ENCODE measurements at places on chromosomes 4 and X. TPM values are rescaled to one million over a fixed set of nuclear protein-coding genes. Genes with fewer than 3 reads are reported as not detected.

- no peaks in the 10 kb centered on the region for H3K27me3 ChIP-seq
- no peaks in the 10 kb centered on the region for H3K4me1 ChIP-seq
- H3K4me3 ChIP-seq = no peak overlapping the region
- no peaks in the 10 kb centered on the region for H3K36me3 ChIP-seq
Observed at GRCh38 chr4:2743518-2744445, 12.4 kb downstream of the TNIP2 start.

DNA sequence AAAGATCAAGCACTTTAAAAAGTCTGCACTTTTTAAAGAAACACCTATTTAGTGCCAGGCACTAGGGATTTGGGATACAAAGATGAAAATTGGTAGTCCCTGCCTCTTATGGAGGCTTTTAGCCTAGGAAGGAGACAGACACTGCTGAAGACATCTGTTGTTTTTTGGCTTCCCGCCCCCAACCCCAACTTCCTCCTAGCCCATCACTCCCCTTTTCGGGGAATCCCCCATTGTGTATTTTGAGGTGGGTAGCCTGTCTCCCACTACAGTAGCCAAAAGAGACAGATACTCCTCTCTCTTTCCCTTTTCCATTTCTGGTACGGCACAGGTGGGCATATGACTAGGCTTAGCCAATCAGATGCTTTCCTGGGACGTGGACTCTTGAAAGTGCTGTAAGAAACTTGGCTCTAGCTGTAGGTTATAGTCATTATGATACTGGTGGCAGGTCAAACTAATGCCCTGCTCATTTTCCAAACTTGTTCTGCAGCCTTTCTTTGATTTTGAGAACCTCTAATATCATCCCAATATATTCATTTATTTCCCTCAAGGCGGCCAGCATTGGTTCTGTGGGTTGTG lies 194.6 kb upstream of the RBPJ start:
- no peak for DNase-seq
- no peaks in the 10 kb centered on the region for H3K27me3 ChIP-seq
- no peaks in the 10 kb centered on the region for H3K36me3 ChIP-seq

DNA sequence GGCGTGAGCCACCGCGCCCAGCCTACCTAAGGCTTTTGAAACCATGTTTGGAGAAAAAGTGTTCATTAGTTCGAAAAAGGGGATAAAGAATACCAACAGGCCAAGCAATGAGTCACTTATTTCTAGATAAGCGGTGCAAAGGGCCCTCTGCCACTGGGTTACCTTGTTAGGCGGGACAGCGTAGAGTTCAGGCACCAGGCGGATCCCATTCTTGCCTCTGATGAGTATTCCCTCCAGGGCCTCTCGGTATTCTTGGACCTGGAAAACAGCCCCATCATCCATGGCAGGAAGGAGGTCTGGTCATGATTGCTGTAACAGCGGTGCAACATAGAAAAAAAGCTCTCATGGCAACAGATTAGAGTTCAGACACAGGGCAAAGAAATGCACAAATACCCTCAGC lies 48.0 kb downstream of the PHKA2 start:
- H3K36me3 ChIP-seq = no peaks in the 10 kb centered on the region
- no peak for DNase-seq
- H3K27me3 ChIP-seq = no peaks in the 10 kb centered on the region
- H3K4me3 ChIP-seq = no peak overlapping the region

GRCh38 chrX:14913241-14913640 lies 40.0 kb downstream of the MOSPD2 start:
- H3K4me3 ChIP-seq = no peak overlapping the region
- H3K27me3 ChIP-seq = no peaks in the 10 kb centered on the region
- H3K27ac ChIP-seq = no peak overlapping the region
- no peaks in the 10 kb centered on the region for H3K36me3 ChIP-seq
- H3K4me1 ChIP-seq = no peaks in the 10 kb centered on the region
- DNase-seq = no peak

GRCh38 chr4:158122501-158122900 lies 50.3 kb downstream of the GASK1B start:
- H3K4me1 ChIP-seq = no peaks in the 10 kb centered on the region
- H3K4me3 ChIP-seq = no peak overlapping the region
- H3K27ac ChIP-seq = no peak overlapping the region
- H3K27me3 ChIP-seq = no peaks in the 10 kb centered on the region
- H3K36me3 ChIP-seq = no peaks in the 10 kb centered on the region
- DNase-seq = no peak

GRCh38 chrX:40622479-40623138 lies 619 bp upstream of the MPC1L start:
- no peaks in the 10 kb centered on the region for H3K4me1 ChIP-seq
- H3K36me3 ChIP-seq = no peaks in the 10 kb centered on the region
- H3K27me3 ChIP-seq = no peaks in the 10 kb centered on the region
- no peak overlapping the region for H3K4me3 ChIP-seq
- no peak for DNase-seq

DNA sequence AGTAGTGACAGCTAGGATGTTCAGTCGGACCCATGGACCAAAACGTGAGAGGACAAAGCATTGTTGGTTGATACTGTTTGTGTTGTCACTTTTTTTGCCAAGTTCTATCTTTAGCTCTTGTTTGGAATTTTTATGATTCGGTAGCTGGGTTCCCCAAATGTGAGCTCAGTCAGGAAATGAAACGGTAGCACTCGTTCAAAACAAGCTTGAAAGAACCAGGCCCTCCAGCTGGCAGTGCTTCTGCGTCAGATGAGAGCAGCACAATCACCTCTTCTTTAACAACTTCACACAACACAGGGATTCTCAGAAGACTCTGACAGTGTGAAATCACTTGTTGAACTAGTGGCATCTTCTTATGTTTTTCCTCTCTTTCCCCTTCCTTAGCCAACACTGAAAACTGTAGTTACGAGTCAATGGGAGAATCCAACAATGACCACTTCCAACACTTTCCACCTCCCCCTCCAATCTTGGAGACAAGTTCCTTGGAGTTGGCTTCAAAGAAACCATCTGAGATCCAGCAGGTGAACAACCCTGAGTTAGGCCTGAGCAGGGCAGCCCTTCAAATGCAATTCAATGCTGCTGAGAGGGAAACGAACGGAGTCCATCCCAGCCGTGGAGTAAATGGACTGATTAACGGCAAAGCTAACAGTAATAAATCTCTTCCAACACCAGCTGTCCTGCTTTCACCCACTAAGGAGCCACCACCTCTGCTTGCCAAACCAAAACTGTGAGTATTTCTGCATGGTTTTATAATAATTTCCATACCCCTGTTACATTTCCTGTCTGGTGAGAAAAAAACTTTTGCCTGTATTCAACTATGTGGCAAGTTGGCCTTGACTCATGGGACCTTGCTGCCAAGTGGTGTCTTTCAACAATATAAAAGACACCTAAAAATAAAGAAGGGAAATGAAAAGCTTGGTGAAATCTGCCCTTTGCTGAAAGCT lies 214.6 kb downstream of the PALLD start:
- peak; percentile 30 for DNase-seq
- H3K4me1 ChIP-seq = peaks cover 9% of the 10 kb centered on the region
- no peak overlapping the region for H3K4me3 ChIP-seq

DNA sequence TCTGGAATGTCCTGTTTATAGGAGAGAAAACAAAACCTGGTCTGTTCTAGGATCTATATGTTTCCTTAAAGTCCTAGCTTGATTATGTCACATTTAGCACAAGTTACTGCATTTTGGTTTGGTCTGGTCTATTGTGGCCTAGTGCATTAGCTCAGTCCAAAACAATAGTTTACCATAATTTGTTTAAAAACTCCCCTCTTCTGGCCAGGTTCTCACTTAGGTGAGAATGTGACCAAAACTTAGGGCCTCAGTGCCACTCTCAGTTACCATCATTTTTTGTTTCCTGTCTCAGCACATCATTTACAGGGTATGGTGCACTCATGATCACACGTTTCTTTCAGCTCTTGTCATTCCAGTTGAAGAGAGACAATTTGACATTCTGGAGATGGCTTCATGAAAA lies 378.5 kb downstream of the KLHL4 start:
- H3K4me1 ChIP-seq = no peaks in the 10 kb centered on the region
- no peak overlapping the region for H3K4me3 ChIP-seq
- no peaks in the 10 kb centered on the region for H3K27me3 ChIP-seq
- H3K36me3 ChIP-seq = no peaks in the 10 kb centered on the region
- no peak overlapping the region for H3K27ac ChIP-seq
- no peak for DNase-seq

GRCh38 chr4:85358831-85359230 lies 116.1 kb upstream of the ARHGAP24 start:
- DNase-seq = no peak
- no peaks in the 10 kb centered on the region for H3K36me3 ChIP-seq
- no peak overlapping the region for H3K4me3 ChIP-seq

DNA sequence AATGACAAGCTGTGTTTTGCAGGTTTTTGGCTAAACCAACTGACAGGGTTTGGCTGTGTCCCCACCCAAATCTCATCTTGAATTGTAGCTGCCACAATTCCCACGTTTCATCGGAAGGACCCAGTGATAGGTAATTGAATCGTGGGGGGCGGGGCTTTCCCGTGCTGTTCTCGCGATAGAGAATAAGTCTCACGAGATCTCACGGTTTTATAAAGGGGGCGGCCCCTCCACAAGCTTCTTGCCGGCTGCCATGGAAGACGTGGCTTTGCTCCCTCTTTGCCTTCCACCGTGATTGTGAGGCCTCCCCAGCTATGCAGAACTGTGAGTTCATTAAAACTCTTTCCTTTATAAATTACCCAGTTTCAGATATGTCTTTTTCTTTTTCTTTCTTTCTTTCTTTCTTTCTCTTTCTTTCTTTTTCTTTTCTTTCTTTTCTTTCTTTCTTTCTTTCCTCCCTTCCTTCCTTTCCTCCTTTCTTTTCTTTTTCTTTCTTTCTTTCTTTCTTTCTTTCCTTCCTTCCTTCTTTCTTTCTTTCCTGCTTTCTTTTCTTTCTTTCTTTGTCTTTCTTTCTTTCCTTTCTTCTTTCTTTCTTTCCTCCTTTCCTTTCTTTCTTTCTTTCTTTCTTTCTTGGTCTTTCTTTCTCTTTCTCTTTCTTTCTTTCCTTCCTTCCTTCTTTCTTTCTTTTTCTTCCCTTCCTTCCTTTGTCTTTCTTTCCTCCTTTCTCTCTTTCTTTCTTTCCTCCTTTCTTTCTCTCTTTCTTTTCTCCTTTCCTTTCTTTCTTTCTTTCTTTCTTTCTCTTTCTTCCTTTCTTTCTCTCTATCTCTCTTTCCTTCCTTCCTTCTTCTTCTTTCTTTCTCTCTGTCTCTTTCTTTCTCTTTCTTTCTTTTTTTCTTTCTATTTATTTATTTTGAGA lies 54.8 kb downstream of the SHOX start:
- H3K36me3 ChIP-seq = no peaks in the 10 kb centered on the region
- no peak overlapping the region for H3K4me3 ChIP-seq
- H3K4me1 ChIP-seq = no peaks in the 10 kb centered on the region

DNA sequence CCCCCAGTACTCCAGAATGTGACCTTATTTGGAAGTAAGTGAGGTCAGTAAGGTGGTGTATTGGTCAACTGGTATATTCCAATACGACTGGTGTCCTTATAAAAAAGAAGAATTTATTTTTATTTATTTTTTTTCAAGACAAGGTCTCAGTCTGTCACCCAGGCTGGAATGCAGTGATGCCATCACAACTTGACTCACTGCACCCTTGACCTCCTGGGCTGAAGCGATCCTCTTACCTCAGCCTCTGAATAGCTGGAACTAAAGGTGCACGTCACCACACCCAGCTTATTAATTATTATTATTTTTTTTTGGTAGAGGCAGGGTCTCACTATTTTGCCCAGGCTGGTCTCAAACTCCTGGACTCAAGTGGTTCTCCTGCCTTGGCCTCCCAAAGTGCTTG lies 115.1 kb upstream of the PITX2 start:
- no peak overlapping the region for H3K4me3 ChIP-seq
- DNase-seq = no peak
- no peaks in the 10 kb centered on the region for H3K27me3 ChIP-seq
- H3K27ac ChIP-seq = no peak overlapping the region
- no peaks in the 10 kb centered on the region for H3K4me1 ChIP-seq

- no peak overlapping the region for H3K27ac ChIP-seq
- H3K4me3 ChIP-seq = peak overlapping the region; percentile 48
- H3K4me1 ChIP-seq = peaks cover 10% of the 10 kb centered on the region
- no peaks in the 10 kb centered on the region for H3K27me3 ChIP-seq
- DNase-seq = no peak
- H3K36me3 ChIP-seq = no peaks in the 10 kb centered on the region
Observed at GRCh38 chr4:108166441-108167315, 2.1 kb downstream of the LEF1 start.

DNA sequence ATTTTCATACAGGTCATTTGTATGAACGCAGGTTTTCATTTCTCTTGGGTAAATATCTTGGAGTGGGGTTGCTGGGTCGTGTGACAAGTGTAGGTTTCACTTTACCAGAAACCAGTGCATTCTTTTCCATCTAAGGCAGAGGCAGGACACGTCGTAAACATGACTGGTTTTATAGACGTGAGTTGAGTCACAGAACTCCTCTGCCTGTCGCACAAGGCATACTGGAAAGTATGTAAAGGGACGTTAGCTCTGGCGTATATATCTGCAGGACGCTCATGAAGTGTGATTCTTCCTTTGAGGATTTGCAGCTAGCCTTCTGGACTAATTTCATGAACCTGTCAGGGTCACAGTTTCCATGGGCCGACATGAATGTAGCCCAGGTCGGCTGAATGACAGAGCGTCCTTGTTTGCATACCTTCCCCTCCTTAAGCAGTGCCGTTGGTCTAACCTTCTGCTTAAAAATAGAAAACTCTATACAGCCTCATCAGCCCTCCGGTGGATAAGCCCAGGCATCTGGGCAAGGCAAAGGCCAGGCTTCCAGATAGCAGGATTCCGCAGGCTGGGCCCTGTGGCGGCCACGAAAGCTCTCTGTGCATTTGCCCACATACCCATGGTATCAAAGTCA lies 106.0 kb downstream of the GPR143 start:
- no peak for DNase-seq
- H3K4me1 ChIP-seq = peaks cover 5% of the 10 kb centered on the region
- no peaks in the 10 kb centered on the region for H3K27me3 ChIP-seq
- H3K27ac ChIP-seq = no peak overlapping the region
- no peak overlapping the region for H3K4me3 ChIP-seq

DNA sequence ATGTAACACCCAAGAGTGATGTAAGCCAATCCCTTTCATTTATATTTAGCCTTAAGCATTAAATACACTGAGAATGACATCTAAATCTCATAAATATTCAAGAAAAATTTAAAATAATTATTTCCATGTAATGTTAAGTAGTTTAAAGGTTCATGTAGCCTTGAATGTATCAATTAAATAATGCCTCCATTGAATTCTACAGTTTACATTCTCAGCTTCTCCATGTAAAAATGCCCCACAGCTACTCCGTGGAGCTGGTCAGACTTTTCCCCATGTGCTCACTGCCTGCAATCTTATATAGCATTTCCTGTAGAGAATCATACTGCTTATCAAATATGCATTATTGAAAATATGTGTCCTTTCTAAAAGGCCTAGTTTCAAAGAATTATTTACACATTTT lies 25.4 kb downstream of the AP1S2 start:
- DNase-seq = no peak
- H3K4me3 ChIP-seq = no peak overlapping the region
- no peaks in the 10 kb centered on the region for H3K27me3 ChIP-seq
- no peaks in the 10 kb centered on the region for H3K36me3 ChIP-seq
- no peaks in the 10 kb centered on the region for H3K4me1 ChIP-seq

- H3K27ac ChIP-seq = no peak overlapping the region
- no peaks in the 10 kb centered on the region for H3K36me3 ChIP-seq
- H3K4me1 ChIP-seq = no peaks in the 10 kb centered on the region
- H3K4me3 ChIP-seq = no peak overlapping the region
Observed at GRCh38 chrX:13759152-13759718, 24.7 kb downstream of the OFD1 start.

Gene NDST4
- 1.9 TPM for total RNA-seq

Gene KLB
- total RNA-seq = not detected

Gene LRCH2
- total RNA-seq = 13.3 TPM

Gene NAAA
- 12.7 TPM for total RNA-seq

Gene ANKRD37
- total RNA-seq = 37.9 TPM

Gene RPS6KA6
- 9.3 TPM for total RNA-seq

Gene NDNF
- total RNA-seq = 49.6 TPM

Gene MANBA
- 25.6 TPM for total RNA-seq

Gene TMSB15C
- 14.9 TPM for total RNA-seq

Gene GRSF1
- total RNA-seq = 44.3 TPM

Gene ARHGAP10
- 51.1 TPM for total RNA-seq

Gene RHOXF2
- total RNA-seq = not detected
